ENCODE measurements at places on chromosomes 13 and 19.

- no peak for DNase-seq
Observed at GRCh38 chr13:63446329-63446728, 2030.7 kb upstream of the PCDH20 start.

- peak; percentile 37 for DNase-seq
Observed at GRCh38 chr19:28980236-28980868, 232.6 kb downstream of the UQCRFS1 start.

GRCh38 chr19:28509079-28509895 is 703.7 kb downstream of the UQCRFS1 start:
- DNase-seq, result no peak

GRCh38 chr13:26476782-26477142 is 80.7 kb upstream of the WASF3 start:
- DNase-seq, result no peak

GRCh38 chr19:31351056-31351854 is 2.0 kb upstream of the TSHZ3 start:
- DNase-seq, result peak; percentile 63

DNA sequence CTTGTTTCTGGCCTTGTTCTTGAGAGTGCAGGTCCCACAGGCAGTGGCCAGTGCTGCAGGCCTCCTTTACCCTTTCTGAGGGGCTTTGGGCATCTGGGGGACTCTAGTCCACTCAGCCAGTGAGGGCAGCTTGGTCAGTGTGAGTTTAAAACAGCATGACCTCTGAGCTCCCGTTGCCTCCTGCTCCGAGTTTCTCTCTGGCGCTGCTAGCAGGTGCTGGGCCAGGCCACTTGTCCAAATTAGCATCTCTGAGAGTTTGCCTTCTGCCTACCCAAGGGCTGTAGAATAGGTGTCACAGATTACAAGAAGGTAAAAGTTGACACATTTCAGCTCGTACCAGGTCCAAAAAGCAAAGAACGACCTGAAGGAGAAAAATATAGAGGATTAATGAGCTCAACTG is 105.9 kb downstream of the SIPA1L3 start:
- no peak for DNase-seq

DNA sequence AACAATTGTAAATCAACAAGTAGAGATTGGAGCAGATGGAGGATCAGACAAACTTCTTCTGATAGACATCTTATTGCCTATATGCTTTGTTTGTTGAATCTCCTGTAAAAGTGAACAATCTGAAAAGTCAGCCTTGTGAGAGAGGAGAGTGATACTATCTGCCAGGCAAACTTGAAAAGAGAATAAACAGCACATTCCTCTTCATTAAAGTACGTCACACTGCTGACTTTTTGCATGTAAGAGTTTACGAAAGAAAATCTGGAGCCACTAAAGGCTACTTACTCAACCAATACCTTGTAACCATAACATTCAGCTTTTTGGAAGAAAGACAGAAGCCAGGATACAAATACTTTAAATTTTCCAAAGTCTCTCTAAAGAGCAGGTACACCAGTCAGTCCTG is 42.5 kb downstream of the EDNRB start:
- no peak for DNase-seq

DNA sequence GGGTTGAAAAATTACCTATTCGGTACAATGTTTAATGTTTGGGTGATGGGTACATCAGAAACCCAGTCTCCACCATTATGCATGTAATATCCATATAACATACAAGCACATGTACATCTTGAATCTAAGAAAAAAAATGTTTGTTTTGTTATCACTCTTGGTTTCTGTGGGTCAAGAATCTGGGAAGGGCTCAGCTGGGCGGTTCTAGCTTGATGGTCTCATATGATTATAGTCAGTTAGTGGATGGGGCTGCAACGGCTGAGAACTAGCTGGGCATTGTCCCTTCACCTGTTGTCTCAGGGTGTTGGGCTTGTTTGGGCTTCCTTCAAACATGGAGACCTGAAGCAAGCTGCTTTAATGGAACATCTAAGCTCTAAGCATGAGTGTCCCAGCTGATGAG is 4.7 kb downstream of the ADGRE3 start:
- no peak for DNase-seq

GRCh38 chr19:11087870-11088505 is 1.3 kb upstream of the LDLR start:
- DNase-seq, result no peak

GRCh38 chr13:52846567-52847321 is 1.7 kb downstream of the PCDH8 start:
- DNase-seq, result peak; percentile 92

DNA sequence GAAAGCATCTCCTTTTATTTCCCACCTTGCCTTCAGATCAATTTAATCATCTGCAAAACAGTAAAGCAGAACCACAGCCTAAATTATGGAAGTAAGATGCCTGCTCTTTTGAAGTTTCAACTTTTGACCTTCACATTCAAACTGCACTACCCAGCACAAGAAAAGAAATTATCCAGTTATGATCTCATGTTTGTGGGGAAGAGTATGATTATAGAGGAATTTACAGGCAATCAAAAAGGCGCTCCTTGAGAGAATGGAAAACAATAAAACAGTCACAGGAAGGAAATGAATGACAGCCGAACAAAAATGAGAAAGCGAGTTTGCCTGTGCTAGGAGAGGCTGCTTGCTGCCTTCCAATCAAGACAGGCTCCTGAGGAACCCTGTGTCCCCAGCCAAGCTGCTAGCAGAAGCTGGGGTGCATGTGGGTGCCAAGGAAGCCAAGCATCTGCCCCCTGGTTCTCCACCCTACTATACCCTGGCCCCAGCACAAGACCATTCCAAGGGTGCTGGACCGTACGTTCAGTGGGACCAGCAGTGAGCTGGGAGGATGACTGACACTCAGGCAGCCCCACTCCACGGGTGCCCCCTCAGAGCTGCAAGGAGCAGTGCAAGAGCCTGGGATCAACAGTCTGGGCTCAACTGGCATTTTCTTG is 47.8 kb downstream of the PEPD start:
- DNase-seq, result no peak

- no peak for DNase-seq
Observed at GRCh38 chr13:23380534-23380933, 53.0 kb downstream of the SACS start.

- no peak for DNase-seq
Observed at GRCh38 chr19:7149956-7150705, 80.6 kb downstream of the ZNF557 start.

GRCh38 chr13:29193083-29193482 is 372.9 kb downstream of the MTUS2 start:
- no peak for DNase-seq

GRCh38 chr13:111474136-111475002 is 153.9 kb downstream of the TEX29 start:
- DNase-seq, result peak; percentile 75

GRCh38 chr13:108963846-108964600 is 334.6 kb downstream of the MYO16 start:
- no peak for DNase-seq

GRCh38 chr13:49022472-49023144 is 46.9 kb downstream of the FNDC3A start:
- no peak for DNase-seq

DNA sequence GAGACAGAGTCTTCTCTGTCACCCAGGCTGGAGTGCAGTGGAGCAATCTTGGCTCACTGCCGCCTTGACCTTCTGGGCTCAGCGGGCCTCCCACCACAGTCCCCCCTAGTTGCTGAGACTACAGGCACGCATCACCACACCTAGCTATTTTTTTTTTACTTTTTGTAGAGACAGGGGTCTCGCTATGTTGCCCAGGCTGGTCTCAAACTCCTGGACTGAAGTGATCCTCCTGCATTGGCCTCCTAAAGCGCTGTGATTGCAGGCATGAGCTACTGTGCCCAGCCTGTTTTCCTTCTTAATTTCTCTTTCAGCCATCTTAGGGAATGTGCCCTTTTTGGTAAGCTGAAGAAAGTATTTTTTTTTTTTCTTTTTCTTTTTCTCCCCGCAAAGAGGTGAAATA is 42.6 kb upstream of the RNF113B start:
- no peak for DNase-seq

- DNase-seq, result peak; percentile 2
Observed at GRCh38 chr13:68897331-68897928, 1210.2 kb upstream of the ATXN8OS start.

GRCh38 chr13:114089341-114089740 is 43.1 kb downstream of the RASA3 start:
- no peak for DNase-seq

GRCh38 chr13:99226513-99226912 is 25.9 kb downstream of the UBAC2 start:
- DNase-seq, result no peak

DNA sequence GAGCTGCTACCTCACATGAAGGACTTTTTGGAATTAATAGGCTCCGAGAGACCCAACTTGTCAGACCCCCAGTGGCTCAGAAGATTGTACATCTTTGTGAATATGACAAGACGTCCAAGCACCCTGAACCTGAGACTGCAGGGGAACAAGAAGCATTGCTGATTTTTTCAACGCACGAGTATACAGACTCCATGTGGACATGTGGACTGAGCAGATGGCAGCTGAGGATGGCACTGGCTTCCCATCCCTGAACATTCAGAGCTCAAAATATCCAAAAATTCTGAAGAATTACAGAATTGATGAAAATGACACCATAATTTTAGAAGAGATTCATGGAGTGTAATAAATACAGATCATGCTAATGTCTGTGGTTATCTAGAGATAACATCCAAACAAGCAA is 254.1 kb downstream of the MZT1 start:
- DNase-seq, result no peak

- DNase-seq, result no peak
Observed at GRCh38 chr13:37385956-37386670, 212.5 kb downstream of the POSTN start.

- DNase-seq, result peak; percentile 29
Observed at GRCh38 chr19:17035842-17036424, 9.3 kb upstream of the CPAMD8 start.

DNA sequence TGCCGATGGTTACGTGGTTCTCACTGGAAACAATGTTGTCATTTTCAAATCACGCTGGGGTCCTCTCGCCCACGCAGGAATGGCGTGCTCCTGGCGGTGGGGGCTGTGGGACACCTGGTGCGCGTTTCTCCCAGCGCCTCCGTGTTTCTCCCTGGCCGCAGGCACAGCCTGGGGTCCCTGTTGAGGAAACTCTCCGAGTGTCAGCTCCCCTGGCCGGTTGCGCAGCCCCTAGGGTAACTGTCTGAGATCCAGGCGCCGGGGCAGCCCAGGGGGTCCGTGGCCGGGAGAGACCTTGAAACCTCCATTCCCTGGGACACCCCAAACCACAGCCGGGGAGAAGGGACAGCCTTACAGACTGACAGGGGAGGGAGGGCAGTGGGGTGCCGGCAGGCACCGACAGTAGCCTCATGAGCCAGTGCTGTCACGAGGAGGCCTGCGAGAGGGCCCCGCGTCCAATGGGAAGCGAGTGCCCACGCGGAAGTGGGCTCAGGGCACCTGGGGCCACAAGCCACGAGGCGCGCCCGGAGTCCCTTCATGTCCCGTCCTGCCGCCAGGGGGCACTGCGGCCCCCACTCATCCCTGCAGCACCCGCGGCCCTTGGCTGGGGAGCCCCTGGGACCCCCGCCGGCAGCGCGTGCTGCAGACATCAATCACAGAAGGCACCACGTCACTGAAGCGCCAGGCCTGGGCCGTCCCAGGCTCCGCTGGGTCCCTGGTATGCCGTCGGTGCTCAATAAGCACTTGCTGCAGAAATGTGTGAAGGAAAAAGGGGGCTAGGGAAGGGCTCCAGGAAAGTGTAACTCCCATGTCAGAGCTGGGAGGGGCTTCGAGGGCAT is 9.5 kb downstream of the ADAMTSL5 start:
- peak; percentile 52 for DNase-seq

GRCh38 chr13:48501705-48502104 is 31.2 kb downstream of the RCBTB2 start:
- no peak for DNase-seq

DNA sequence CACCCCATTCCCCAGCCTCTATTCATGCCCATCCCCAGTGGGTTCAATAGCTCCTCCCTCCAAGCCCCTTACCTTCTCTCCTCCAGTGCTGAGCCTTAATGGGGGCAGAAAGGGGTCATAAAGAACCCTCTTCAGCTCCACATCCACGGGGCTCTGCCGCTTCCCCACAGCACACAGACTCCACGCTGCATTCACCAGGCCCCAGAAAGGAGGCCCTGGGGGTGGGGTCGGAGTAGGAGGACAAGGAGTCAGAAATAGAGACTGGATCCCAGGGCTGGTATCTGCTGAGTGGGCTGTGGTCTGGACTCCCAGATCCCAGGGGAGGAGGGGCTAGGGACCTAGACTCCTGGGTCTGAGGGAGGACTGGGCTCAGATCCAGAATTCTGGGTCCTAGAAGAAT is 1.6 kb downstream of the CA11 start:
- no peak for DNase-seq

DNA sequence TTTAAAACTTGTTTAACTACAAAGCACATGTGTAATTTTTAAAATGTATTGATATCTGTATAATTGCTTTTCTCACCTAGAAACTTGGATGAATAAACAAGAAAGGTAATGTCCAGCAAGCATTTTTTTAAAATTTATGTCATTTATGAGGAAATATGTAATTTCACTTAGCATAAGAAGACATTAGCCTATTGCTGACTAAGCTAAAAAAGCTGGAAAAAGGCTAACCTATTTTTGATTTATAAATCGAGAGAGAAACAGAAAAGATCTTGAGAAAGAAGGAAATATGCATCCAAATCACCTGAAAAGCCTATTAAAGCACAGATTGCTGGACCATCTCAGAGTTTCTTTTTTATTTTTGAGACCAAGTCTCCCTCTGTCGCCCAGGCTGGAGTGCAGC is 1181.3 kb downstream of the SLITRK1 start:
- DNase-seq, result no peak

DNA sequence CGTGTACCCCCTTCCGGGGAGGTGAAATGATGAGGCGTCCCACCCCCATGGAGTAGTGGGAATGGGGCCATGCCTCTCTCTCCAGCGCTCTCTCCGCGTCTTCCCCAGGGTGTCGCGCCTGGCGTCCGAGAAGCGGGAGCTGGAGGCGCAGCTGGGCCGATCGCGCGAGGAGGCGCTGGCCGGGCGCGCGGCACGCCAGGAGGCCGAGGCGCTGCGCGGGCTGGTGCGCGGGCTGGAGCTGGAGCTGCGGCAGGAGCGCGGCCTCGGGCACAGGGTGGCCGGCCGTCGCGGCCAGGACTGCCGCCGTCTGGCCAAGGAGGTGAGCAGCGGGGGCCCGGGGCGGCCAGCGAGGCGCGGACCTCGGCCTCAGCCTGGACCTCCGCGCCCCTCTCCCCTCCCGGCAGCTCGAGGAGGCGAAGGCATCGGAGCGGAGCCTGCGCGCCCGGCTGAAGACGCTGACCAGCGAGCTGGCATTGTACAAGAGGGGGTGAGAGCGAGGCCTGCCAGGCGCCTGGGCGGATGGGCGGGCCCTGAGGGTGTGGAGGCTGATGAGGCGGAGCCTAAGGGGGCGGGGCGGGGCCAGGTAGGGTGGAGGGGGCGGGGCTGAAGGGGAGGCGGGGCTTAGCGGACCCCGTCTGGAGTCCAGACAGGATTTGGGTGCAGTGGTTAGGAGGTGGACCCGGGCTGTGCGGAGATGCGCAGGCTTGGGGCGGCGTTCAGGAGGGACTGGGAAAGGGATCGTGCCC is 7.7 kb downstream of the PGLYRP1 start:
- DNase-seq, result peak; percentile 90

DNA sequence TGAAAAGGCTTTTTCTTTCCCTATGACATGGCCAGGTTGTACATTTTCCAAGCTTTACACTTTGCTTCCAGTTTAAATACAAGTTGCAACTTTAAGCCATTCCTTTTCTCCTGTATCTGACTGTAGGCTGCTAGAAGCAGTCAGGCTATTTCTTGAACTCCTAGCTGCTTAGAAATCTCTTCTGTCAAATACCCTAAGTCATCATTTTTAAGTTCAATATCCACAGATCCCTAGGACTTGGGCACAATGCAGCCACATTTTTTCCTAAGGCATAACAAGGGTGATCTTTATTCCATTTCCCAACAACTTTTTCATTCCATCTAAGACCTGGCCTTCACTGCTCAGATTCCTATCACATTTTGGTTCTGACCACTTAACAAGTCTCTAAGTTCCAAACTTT is 142.7 kb upstream of the TUBA3C start:
- DNase-seq, result no peak
